ENCODE measurements at places on chromosomes 4 and X. TPM values are rescaled to one million over a fixed set of nuclear protein-coding genes. Genes with fewer than 3 reads are reported as not detected.
A peak's percentile ranks its signal among the peaks of the same experiment; 100 is the strongest.

DNA sequence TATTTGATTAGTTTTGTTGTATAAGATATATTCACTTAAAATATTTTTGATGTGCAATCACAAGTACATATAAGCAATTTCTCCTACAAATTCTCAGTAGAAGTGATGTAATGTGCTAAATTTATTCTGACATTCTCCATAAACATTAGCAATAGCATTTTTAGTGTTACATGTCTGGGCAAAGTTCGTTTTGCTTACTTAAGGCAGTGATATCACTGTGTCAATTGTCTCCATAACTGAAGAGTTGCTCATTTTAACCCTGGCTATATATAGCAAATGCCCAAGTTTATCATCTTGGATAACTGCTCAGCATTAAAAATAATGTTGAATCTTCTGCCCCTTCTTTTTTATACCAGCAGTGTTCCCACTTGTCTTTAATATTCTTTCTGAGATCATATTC lies 340.0 kb upstream of the NDST4 start:
- H3K36me3 ChIP-seq, result no peaks in the 10 kb centered on the region
- DNase-seq, result no peak

GRCh38 chr4:41791557-41791956 lies 43.0 kb upstream of the PHOX2B start:
- peaks cover 2% of the 10 kb centered on the region for H3K27me3 ChIP-seq
- H3K4me3 ChIP-seq, result no peak overlapping the region
- no peak for DNase-seq
- H3K4me1 ChIP-seq, result peaks cover under 1% of the 10 kb centered on the region
- H3K36me3 ChIP-seq, result no peaks in the 10 kb centered on the region
- no peak overlapping the region for H3K27ac ChIP-seq

DNA sequence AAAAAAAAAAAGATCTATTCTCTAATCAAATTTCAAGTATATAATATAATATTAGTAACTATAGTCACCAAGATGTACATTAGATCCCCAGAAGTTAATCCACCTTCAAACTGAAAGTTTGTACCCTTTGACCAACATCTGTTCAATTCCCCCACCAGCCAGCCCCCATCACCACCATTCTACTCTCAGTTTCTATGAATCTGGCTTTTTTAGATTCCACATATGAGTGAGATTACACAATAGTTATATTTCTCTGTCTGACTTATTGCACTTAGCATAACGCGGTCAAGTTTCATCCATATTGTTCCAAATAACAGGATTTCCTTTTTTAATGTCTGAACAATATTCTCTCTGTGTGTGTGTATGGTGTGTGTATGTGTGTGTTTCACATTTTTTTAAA lies 33.7 kb upstream of the VMA21 start:
- peaks cover 3% of the 10 kb centered on the region for H3K27me3 ChIP-seq
- H3K27ac ChIP-seq, result no peak overlapping the region
- no peak overlapping the region for H3K4me3 ChIP-seq
- no peaks in the 10 kb centered on the region for H3K36me3 ChIP-seq

DNA sequence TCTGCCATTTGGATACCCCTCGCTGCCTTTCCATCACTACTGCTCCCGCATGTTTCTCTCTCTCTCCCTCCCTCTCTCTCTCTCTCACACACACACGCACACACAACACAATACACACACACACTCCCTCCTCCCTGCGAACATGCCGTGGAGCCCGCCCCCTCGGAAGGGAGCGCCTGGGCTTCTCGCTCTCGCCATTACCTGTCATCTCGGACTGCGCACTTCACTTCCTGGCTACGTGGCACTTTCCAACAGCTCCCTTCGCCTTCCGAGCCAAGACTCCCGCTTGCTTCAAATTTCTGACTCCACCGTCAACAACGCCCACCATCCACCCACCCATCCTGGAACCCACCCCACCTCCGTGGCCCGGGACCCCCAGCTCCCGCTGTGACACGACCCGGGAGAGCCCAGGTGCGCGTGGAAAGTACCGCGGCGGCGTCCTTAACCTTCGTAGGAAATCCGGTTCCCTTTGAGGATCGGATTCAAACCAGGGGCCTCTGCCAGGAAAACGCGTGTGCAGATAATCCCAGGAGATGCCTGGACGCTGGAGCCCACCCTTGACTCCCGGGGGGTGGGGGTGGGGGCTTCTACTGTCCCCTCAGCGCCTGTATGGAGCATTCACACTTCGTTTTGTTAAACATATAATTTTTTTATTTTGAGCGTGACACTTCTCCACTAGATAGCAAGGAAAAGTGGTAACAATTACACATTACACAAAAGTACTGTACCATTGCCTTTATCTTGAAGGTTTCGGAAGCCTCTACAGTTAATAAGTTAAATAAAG lies 12.5 kb downstream of the ARX start:
- H3K36me3 ChIP-seq, result no peaks in the 10 kb centered on the region
- peak; percentile 22 for DNase-seq
- H3K27ac ChIP-seq, result no peak overlapping the region
- peak overlapping the region; percentile 36 for H3K4me3 ChIP-seq
- H3K27me3 ChIP-seq, result peaks cover 75% of the 10 kb centered on the region
- peaks cover 4% of the 10 kb centered on the region for H3K4me1 ChIP-seq

DNA sequence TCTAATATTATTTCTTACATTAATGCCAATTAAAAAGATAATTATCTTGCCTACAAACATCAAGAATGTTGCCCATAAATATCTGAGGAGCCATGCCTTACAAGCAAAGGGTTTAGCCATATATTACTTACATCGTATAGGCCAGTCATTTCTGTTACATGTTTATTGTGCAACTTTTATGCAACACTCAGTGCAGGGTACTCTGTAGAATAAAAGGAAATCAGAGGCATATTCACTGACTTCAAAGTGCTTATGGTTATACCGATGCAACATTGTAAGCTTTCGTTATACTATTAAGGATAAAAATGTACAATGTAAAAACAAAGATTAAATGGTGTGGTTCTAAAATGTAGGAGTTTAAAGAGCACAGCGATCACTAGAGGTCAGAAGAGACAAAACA lies 315.9 kb downstream of the PCDH10 start:
- H3K36me3 ChIP-seq, result no peaks in the 10 kb centered on the region
- no peak overlapping the region for H3K27ac ChIP-seq
- DNase-seq, result peak; percentile 18
- no peak overlapping the region for H3K4me3 ChIP-seq
- no peaks in the 10 kb centered on the region for H3K27me3 ChIP-seq

- H3K4me3 ChIP-seq, result no peak overlapping the region
- DNase-seq, result no peak
- no peak overlapping the region for H3K27ac ChIP-seq
- H3K36me3 ChIP-seq, result no peaks in the 10 kb centered on the region
- H3K27me3 ChIP-seq, result no peaks in the 10 kb centered on the region
Observed at GRCh38 chrX:150408561-150408960, 45.4 kb downstream of the MAMLD1 start.

DNA sequence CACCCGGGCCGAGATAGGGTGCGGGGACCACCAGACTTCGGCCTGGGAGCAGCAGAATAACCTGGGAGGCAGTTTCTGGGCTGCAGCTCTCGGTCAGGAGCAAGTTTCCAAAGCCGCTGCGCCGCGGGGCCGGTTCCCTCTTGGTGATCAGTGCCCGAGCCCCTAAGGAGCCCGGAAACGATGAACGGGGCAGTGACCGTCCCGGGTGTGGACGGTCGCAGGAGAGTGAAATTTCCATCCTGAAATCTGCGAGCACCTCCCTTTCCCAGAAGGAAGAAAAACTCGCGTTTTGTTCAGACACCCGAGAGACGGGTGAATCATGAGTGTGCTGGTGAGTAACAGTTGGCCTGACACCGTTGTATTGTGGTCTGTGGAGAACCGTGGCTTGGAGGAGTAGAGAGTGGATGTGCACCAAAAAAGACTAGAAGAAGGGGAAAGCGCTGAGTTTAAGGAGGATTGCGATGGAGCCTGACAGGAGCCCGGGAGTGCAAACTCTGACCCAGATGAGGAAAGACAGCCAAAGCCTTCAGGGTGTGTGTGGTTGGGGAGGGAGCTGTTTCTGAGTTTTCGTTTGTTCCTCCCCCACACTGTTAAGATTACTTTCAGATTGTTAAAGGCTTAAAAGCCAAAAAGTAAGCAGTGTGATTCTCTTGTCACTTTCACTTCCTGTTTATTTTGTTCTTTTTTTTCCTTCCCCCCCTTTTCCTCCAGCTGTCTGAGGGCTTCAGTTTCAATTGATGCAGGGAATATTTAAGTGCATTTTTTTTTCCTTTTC lies 828 bp downstream of the MCUB start:
- peak overlapping the region; percentile 80 for H3K4me3 ChIP-seq
- no peaks in the 10 kb centered on the region for H3K36me3 ChIP-seq
- DNase-seq, result peak; percentile 73
- H3K27me3 ChIP-seq, result no peaks in the 10 kb centered on the region
- no peaks in the 10 kb centered on the region for H3K4me1 ChIP-seq

DNA sequence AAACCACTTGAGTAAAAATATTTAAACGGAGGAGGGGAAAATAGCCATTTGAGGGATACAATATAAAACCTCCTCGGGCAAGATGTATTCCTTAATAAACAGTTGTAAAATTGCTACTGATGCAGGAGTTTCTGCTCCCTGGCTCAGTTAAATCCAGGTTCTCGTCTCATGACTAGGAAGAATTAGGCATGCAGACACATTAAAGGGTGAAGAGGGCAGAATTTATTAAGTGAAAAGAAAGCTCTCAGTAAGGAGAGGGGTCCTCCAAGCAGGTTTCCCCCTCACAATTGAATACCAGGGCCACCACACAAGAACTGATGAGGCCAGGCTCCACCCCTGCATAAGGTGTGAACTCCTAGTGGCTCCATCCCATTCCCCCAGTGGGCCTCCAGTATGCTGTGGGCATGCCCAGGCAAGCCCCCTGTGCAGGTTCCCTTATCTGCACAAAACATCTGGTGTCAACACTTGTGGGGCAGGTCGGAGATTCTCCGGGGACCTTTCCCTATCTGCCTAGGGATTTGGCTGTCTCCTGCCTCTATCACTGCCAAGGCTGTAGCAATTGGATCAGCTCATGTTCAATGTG lies 80.4 kb downstream of the HS6ST2 start:
- no peaks in the 10 kb centered on the region for H3K4me1 ChIP-seq
- no peak overlapping the region for H3K4me3 ChIP-seq

DNA sequence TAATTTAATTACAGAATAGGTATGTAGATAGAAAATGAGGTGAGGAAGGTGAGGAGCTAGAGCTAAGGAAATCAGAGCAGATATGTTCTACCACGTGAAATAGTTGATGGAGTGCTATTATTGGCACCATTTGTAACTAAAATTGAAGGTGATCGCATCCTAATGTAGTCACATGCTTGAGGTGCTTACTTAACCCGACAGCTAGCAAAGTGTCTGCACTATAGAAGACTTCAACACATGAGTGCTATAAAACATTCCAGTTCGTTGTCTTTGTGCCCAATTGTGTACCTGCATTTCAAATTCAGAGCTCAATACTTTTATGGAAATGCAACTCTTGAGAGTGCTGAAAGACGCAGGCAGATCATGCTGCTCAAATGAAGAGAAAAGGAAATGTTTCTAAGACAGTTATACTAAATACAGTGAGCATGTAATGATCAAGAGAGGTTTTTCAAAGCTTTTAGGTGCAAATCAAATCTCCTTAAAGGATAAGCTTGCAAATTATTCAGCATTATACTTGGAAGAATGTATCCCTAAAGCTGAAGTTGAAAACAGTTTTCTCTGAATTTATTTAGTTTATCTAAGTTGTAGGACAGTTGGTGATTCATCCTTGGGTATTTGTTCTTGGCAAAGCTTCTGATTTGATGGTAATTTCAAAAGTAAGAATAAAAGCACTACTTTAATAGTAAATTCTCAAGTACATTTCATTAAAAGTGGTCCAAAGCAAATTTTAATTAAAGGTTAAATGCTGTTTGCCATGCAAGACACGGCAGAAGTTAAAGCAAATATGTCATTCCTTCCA lies 223.9 kb upstream of the EPHA5 start:
- no peaks in the 10 kb centered on the region for H3K4me1 ChIP-seq
- no peak overlapping the region for H3K4me3 ChIP-seq
- DNase-seq, result no peak
- H3K36me3 ChIP-seq, result no peaks in the 10 kb centered on the region

- no peak overlapping the region for H3K4me3 ChIP-seq
- H3K36me3 ChIP-seq, result no peaks in the 10 kb centered on the region
- H3K27ac ChIP-seq, result no peak overlapping the region
- DNase-seq, result peak; percentile 41
- no peaks in the 10 kb centered on the region for H3K4me1 ChIP-seq
Observed at GRCh38 chrX:150200820-150201287, 162.3 kb upstream of the MAMLD1 start.

GRCh38 chr4:105350859-105351490 lies 122.9 kb downstream of the PPA2 start:
- peaks cover 3% of the 10 kb centered on the region for H3K4me1 ChIP-seq
- no peaks in the 10 kb centered on the region for H3K27me3 ChIP-seq
- DNase-seq, result peak; percentile 85

DNA sequence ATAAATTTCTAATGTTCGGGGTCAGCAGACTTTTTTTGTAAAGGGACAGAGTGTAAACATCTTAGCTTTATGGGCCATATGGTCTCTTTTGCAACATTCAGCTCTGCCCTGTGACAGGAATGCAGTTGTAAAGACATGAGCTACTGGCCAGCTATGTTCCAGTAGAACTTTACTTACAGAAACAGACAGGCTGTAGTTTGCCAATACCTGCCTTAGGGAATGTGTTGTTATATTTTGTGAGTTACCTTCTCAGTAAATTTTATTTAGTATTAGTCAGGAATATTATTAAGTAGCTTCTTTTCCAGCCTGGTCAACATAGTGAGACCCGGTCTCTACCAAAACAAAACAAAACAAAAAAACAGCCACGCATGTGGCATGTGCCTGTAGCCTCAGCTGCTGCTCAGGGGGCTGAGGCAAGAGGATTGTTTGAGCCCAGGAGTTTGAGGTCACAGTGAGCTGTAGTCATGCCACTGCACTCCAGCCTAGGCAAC lies 48.7 kb downstream of the HTT start:
- no peak overlapping the region for H3K27ac ChIP-seq
- H3K36me3 ChIP-seq, result peaks cover 22% of the 10 kb centered on the region
- no peak overlapping the region for H3K4me3 ChIP-seq
- peaks cover 21% of the 10 kb centered on the region for H3K4me1 ChIP-seq

DNA sequence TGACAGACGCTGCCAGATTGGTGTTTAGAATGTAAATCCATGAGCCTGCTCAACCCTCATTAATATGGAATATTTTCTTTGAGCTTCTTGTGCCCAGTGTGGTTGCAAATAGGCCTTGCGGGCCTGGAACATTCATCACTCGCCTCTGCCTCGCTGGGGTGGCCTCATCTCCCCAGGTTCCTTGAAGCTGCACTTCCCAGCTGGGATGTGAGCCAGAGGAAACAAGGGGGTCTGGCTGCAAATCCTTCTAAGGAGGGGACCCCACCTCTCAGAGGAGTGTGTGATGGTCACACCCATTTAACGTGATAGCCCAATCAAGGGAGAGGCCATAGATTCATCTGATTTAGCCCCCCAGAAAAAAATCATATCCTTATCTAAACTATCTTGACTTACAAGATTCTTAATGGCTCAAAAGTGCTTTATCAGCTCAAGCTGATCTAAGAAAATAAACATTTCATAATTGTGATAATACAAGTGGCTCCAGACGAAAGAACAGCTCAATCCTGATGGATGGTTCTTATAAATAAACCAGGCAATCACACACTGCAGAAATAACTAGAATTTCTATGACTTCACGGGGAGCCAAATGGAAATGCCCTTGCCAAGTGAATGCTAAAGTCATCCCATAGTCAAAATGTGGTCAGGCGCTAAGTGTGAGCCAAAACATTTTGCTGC lies 189.9 kb downstream of the PTTG2 start:
- H3K4me1 ChIP-seq, result peaks cover 23% of the 10 kb centered on the region
- peak; percentile 92 for DNase-seq
- H3K36me3 ChIP-seq, result no peaks in the 10 kb centered on the region
- H3K4me3 ChIP-seq, result no peak overlapping the region

The DCAF4L1 gene
- total RNA-seq, result 0.43 TPM

The TASL gene
- 4.6 TPM for total RNA-seq

The TLR10 gene
- total RNA-seq, result 0.46 TPM

The ASB12 gene
- total RNA-seq, result not detected

The ERAS gene
- total RNA-seq, result not detected

The VCX3B gene
- not detected for total RNA-seq

The FGFBP1 gene
- 19.7 TPM for total RNA-seq

The SPP1 gene
- total RNA-seq, result 433 TPM

Measured in lung (tissue), 17 donors.